Activated CD4-positive, alpha-beta T cell treated with anti-CD3 and anti-CD28 coated beads for 4 hours (primary cell): ENCODE measurements at places on chromosomes 16 and 17.

GRCh38 chr16:29893553-29893952 lies 5.8 kb downstream of the SEZ6L2 start:
- no peak for DNase-seq

DNA sequence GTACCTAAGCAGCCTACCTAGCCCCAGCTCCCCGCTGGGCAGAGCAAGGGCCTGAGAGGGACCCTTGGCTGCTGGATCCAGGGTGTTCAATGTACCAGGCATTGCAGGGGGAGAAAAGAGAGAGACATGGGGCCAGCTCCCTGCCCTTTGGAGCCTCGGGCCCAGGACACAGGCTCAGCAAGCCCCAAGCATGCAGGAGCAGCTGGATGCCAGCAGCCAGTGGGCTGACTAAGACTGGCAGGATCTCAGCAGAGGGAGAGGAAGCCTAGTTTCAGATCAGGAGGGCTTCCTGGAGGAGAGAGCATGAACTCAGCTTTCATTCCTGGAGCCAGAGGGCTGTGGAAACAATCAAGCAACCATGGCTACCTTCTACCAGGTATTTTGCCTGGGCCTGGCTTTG lies 82.0 kb upstream of the NKD1 start:
- no peak for DNase-seq

DNA sequence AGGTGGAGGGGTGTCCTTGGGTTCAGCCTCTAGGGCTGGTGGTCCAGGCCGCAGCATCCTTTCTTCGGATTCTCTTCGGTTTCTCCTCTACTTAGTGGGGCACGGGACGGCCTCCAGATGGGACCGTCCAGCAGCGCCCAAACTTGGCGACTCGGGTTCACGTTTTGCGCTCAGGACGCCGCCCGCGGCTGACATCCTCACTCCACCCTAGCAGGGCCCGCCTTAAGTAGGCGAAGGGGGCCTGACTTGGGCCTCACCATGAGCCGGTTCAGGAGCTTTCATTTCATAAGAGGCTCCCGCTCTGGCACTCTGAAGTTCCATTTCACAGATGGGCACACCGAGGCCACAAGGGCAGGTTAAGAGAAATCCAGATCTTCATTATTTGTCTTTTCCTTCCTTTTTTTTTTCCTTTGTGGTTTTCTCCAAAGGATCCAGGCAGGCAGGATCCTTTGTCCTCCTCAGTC lies 141.2 kb downstream of the SEC14L1 start:
- DNase-seq, result no peak

DNA sequence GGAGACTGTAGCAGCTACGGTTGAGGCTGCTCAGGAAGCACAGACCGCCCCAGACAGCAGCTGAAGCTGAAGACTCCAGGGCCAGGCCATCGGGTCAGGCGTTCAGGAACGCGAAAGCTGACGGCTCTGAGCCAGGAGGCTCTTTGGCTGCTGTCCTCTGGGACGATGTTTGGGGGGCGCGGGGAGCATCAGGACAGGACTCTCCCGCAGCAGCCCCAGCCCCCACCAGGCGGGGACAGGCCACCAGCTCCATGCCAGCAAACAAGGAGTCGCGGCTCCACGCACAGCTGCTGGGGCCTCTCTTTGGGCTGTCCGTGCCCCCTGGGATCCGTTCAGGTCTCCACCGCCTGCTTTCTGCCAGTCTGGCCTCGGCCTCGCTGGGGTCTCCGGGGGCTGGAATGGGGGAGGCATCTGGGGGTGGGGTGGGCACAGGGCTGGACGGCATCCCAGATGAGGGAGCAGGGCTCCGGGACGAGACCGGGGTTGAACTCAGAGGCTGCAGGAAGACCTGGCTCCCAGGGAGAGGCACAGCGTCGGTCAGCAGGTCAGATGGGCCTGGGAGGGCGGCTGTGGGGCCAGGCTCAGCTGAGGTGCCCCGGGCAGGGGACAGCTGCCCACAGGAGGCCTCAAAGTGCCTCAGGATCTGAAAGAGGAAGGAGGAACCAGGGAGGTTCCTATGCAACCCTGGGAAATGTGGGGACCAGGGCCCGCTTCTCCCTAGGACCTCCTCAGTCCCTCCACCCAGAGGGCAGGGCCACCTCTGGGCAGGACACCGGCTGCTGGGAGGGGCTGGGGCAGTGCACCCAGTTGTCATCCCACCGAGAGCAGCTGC lies 6.3 kb upstream of the CEP131 start:
- no peak for DNase-seq

DNA sequence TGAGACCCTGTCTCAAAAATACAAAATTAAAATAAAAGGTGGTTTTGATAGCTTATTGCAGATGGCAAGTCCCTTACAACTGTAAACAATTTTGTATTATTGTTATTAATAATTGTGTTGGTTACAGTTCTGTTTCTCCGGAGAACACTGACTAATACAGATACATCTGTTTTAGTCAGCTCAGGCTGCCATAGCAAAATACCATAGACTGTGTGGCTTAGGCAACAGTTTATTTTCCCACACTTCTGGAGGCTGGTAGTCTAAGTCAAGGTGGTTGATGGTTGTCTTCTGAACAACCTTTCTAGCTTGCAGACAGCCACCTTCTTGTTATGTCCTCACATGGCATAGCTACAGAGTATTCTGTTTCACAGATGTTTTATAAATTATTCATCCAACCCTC lies 14.2 kb upstream of the IL21R start:
- no peak for DNase-seq

GRCh38 chr17:73463821-73464220 lies 152.0 kb upstream of the CDC42EP4 start:
- no peak for DNase-seq
